Metanephros (tissue), 2 donors: ENCODE measurements at places on chromosomes 1 and 21. TPM values are rescaled to one million over a fixed set of nuclear protein-coding genes. Genes with fewer than 3 reads are reported as not detected.

RPTN gene
- total RNA-seq: not detected

ARMH1 gene
- 4.3 TPM for total RNA-seq

NECAP2 gene
- 67.7 TPM for total RNA-seq

PDE4DIP gene
- 370 TPM for total RNA-seq

KRTAP7-1 gene
- total RNA-seq: not detected

LCA5L gene
- total RNA-seq: 2.0 TPM

BNIPL gene
- total RNA-seq: 1.9 TPM

TFF1 gene
- 0.70 TPM for total RNA-seq

GNAT2 gene
- total RNA-seq: not detected

C1QB gene
- total RNA-seq: 41.5 TPM
